Naive thymus-derived CD8-positive, alpha-beta T cell (primary cell): ENCODE measurements at places on chromosomes 12 and 14. TPM values are rescaled to one million over a fixed set of nuclear protein-coding genes. Genes with fewer than 3 reads are reported as not detected.

GRCh38 chr12:31737763-31738162, 8.9 kb upstream of the AMN1 start:
- no peak for DNase-seq

GRCh38 chr14:103273745-103274615, 60.1 kb upstream of the EIF5 start:
- DNase-seq: no peak

- peak; percentile 71 for DNase-seq
Measured at GRCh38 chr12:54259194-54260011, 20.5 kb downstream of the CBX5 start.

DNA sequence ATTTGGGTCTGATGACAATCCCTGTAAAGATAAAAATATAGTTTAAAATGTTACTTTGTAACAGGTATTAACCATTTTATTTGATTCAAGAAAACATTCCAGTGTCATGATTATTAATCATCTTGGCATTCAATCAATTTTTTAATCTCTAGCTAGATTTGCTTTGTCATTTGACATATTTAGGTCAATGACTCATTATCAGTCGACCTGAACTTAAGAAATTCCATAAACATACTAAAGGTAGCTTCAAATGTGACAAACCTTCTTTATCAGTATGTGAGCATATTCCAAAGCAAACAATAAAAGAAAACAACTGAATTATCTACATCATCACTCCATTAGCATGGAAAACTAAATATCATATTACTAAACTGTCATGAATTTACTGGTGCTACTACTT, 50.8 kb upstream of the CDKL1 start:
- DNase-seq: no peak

DNA sequence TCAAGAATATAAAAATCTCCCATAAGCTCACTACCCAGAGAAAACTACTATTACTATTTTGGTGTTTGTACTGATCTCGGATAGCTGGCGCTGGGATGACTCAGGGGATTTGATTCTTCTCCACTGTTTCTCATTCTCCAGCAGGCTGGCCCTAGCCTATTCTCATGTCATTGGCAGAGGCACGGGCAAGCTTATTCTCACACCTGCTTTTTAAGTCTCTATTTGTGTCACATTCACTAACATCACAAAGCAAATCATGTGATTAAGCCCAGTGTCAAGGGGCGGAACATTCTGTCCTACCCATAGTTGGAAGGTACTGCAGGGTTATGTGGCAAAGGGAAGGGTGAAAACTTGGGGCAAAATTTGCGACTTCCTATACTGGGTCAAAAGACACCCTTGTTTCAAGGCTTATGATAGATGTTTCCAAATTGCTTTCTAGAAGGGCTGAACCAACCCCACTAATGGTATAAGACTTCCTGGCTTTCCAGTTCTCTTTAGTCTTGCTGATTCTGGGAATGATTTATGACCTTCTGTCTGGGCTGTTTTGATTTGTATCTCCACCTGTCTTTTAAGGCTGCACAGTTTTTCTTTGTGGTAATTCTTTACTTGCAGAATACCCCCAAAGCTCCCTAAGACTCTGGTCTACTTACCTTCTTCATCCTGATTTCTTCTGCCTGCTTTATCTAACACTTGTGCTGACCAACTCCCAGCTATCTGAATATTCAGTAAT, 406.4 kb downstream of the NRXN3 start:
- DNase-seq: no peak

GRCh38 chr12:62748941-62749468, 185.9 kb downstream of the PPM1H start:
- no peak for DNase-seq

DNA sequence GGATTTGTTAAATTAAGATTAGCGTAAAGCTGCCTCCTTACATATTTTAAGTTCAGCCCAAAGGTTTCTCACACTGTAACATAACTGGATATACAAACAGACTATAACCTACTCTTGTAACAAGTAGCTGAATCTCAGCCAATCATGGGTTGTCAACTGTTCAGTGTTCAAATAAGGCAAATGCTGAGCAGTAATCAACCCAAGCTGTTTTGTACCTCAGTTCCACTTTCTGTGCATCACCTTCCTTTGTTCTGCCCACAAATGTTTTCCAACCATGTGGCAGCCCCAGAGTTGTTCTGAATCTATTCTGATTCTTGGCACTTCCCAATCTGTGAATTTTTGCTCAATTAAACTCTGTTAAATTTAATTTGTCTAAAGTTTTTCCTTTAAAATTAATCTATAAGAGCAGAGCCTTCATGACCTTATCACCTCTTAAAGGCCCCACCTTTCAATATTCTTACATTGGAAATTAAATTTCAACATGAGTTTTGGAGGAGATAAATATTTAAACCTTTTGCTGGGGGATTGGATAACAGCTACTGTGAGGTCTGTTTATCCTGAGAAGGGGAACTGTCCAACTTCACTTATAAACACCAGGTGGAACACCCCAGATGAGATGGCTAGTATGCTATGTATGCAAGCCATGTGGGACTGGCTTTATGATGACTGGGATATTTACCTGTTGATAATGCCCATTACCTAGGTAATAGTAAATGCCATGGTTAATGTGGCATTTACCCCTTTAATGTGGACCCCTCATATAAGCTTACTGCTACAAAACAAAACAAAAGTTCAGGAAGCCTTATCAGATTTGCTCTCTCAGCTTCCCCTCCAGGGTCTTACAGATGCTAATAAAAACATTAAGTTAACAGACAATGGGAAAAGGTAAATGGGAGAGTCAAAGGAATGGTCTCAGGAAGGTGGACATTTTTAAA, 42.2 kb upstream of the ARID2 start:
- DNase-seq: no peak

- DNase-seq: no peak
Measured at GRCh38 chr12:8991371-8992345, 2.3 kb downstream of the KLRG1 start.

DNA sequence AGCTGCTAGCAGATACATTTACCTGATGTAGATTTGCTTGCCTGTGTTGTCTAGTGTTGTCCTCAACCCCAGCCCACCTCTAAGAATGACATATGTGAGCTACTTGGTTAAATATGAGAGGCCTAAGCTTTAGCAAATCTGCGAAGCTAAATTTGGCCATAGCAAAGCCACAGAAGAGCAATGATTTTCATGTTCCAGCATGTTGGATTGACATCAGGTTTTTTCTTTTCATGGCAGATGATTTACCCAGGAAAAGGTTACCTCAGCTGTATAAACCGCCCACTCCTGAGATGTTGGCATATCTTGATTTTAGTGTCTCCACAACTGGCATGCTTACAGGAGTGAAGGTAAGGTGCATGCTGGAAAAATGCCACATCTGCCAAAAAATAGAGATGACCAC, 36.4 kb upstream of the ATF1 start:
- no peak for DNase-seq

DNA sequence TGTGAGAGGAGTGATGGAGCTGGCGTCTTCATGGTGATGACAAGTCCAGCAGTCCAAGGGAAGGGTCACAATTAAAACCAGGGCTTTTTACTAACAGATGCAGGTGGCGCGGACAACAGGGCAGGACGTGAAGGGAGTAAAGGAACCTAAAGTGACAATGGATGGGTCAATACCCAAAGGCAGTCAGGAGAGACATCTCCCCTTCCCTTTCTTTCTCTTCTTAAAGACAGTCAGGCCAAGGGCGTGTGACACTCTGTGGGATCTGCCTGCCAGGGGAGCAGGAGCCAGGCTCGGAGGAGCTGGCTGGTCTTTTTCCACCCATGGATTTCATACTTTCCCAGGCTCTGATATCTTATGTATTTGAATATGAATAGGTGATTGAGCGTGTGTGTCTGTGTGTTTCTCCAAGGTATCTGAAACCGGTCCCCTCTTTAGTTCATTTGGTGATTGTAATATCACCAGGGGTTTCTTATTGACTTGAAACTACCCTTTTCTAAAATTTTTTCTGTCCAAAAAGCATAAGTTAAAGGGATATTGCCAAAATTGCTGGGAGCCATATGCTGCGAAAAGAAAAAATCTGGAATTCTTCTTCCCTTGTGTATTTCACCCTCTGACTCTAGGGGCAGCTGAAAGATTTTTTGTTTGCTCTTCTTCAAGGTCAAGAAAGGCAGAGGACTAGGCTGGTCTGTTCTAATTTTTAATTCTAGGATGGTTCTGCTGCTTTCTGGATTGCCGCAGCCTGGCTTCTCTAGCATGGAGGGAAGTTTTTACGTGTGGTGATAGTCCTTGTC, 61.8 kb downstream of the FBXL14 start:
- DNase-seq: no peak

DNA sequence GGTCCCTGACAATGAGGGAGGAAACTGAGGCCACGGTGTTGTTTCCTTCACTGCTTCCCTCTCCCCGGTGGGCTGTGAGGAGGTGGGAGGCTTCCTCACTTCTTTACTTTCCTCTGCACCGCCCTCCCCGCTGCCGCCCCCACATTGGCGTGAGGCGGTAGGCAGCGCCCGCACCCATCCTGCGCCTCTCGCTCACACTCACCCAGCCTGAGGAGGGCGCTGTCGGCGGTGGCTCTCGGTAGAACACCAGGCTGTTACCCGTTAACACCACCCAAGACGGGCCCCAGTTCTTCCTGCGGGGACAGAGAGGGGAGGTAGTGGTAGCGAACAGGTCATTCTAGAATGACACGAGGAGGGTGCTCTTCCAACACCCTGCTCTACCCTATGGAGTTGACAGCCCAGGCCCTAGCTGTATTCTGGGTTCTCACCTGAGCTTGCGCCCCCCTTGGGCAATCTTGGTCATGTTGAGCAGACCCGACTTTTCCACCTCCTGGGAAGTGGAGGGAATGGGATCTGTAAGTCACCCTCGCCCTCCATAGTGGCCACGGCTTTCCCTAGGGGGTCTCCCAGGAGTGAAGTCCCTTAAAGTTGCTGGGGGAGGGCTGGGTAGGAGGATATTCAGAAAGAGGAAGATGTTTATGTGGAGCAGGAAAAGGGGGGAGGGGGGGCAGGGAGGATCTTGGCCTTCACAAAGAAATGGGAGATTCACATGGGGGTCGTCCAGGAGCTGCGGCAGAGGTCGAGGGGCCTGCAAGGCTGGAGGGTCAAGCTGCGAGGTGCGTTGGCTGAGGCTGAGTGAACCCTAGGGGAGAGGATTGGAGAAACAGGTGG, 3.3 kb downstream of the ARHGAP9 start:
- DNase-seq: peak; percentile 90

Gene GPRC5D
- not detected for polyA plus RNA-seq

Gene KCNMB4
- 0.64 TPM for polyA plus RNA-seq

Gene VWF
- polyA plus RNA-seq: not detected

Gene OR4E2
- polyA plus RNA-seq: not detected

Gene PLBD1
- 1.2 TPM for polyA plus RNA-seq

Gene ITGB7
- polyA plus RNA-seq: 202 TPM

Gene BTBD6
- 14.9 TPM for polyA plus RNA-seq

Gene ACRBP
- 0.50 TPM for polyA plus RNA-seq

Gene GNS
- 38.0 TPM for polyA plus RNA-seq

Gene VDR
- not detected for polyA plus RNA-seq

Gene ESPL1
- polyA plus RNA-seq: not detected

Gene GDF3
- polyA plus RNA-seq: not detected

Gene PIWIL1
- not detected for polyA plus RNA-seq
